ENCODE measurements at places on chromosomes 5 and 9. TPM values are rescaled to one million over a fixed set of nuclear protein-coding genes. Genes with fewer than 3 reads are reported as not detected.

The CFAP90 gene
- not detected for total RNA-seq

GRCh38 chr5:178241231-178241663, 8.6 kb upstream of the PHYKPL start:
- no peak for DNase-seq

The ENTPD8 gene
- total RNA-seq: not detected

DNA sequence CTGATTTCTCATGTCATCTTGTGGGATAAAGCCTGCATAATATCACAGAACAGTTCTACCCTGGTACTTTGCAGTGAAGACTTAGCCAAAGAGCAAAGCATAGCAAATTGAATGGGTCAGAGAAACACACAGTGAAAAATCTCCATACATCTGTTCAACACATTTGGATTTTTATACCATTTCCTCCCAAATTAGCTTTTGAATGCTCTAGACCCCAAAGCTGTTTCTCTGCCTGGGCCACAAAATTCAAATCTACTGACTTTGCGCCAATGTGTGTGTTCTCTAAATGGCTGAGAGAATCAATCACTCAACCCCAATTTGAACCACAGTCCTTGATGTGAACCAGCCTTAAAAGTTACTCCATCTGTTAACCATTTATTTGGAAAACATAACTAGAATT, 236.9 kb upstream of the NFIL3 start:
- DNase-seq: no peak

The ZNF366 gene
- total RNA-seq: 2.2 TPM

The LYSMD3 gene
- total RNA-seq: 15.0 TPM

- no peak for DNase-seq
Measured at GRCh38 chr9:134533850-134534588, 107.6 kb upstream of the COL5A1 start.

- DNase-seq: no peak
Measured at GRCh38 chr5:177550122-177550521, 4.2 kb downstream of the FAM193B start.

The KIF4B gene
- total RNA-seq: not detected

- DNase-seq: no peak
Measured at GRCh38 chr5:93186076-93186682, 394.8 kb downstream of the NR2F1-AS1 start.

DNA sequence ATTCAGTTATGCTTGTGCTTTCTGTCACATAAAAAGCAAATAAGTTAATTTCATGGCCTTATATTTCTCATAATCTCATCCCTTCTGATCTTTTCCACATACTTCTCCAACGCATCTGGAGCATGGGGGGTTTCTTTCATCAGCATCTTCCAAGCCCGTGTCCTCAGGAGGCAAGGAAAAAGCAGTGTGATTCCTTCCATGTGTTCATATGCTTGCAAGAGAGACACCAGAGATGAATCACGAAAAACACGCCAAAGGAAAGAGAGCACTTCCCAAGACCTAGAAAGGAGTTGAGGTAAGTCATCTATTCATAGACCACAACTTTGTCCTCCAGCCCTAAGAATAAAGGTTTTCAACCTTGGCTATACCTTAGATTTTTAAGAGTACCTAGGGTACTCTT, 26.0 kb upstream of the SVEP1 start:
- no peak for DNase-seq

The SUSD1 gene
- 24.0 TPM for total RNA-seq

DNA sequence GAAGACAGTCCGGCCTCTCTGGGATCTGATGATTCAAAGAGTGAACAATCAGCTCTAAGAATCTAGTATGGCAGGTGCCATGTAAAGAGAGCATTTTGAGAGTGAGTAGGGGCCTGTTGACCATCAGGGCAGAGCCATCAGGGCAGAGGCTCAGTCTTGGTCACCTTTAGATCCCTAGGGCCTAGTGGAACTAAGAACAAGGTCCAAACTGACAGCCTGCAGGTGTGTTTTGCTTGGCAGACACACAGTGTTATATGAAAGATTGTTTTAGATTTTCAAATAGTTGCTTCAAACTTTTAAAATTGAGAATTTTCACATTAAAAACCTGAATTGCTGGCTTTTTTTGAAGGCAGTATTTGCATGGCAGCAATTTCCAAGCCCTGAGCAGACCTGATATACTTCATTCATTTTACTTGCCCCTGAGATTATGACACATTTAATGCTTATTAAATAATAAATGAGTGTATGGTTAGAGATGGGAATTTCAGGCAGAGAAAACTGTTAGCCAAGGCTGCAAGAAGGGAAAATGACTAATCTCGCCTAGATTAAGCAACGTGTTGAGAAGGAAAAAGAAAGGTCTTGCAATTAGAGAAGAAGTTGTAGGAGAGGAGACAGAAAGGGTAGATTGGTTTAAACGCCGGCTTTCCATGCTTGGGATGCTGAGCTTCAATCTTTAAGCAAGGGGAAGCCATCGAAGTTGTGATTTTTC, 279.6 kb downstream of the ARRDC3 start:
- DNase-seq: no peak

The SPATA31C1 gene
- not detected for total RNA-seq

The SLC27A6 gene
- not detected for total RNA-seq

- no peak for DNase-seq
Measured at GRCh38 chr5:64789457-64789856, 20.7 kb downstream of the CWC27 start.

DNA sequence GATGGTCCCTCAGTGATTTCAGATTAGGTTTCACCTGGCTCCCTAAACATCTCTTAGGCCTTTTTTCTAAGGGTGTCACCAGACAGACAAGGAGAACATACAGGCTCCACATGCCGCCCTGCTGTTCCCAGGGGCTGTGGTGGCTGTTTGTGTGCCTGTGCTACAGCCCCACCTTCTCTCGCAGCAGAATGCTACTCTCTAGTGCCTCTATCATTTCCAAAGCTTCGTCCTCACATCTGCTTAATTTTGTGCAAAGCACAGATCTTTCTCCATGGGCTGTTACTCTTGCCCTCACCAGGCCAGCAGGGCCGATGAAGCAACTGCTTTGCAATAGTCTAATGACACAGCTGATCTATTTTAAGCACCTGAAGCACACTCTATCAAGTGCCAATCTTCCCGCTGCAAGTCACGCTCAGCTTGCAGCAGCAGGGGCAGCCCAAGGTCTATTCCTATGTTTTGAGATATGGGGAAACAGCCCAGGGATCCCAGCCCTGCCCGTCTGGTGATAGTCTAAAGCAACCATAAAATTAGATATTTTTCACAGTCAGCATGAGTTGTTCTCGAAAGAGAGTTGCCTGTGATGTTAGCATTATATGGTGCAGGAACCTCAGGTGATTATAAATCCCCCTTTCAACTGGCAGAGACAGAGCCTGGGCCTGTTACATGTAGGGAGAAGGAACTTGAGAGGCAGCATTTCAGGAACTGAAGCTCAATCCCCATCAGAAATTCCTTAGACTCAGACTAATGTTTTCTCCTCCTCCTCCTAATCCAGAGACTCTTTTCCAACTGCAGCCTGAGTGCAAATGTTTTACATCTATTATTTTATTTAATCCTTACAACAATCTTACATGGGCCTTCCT, 12.7 kb downstream of the ABLIM3 start:
- DNase-seq: no peak

DNA sequence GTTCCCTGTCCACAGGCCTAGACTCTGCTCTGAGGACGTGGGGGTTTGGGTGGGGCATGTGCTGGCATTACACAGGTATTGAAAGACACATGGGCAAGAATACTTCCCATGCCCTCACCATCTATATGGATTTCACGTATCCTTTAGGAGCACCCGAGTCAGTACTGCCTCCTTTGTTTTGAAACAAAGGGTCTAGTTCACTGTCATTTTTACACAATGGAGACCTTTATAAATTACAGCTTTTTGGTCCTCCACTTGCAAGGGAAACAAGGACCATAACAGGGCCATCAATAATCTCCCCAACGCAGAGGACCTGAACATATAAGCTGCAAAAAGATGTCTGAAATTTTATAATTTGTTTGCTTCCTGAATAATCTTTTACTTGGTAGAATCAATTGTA, 24.9 kb upstream of the CRHBP start:
- no peak for DNase-seq

- DNase-seq: no peak
Measured at GRCh38 chr5:154260224-154260927, 69.8 kb downstream of the GALNT10 start.

The PCDHB4 gene
- total RNA-seq: 2.8 TPM

DNA sequence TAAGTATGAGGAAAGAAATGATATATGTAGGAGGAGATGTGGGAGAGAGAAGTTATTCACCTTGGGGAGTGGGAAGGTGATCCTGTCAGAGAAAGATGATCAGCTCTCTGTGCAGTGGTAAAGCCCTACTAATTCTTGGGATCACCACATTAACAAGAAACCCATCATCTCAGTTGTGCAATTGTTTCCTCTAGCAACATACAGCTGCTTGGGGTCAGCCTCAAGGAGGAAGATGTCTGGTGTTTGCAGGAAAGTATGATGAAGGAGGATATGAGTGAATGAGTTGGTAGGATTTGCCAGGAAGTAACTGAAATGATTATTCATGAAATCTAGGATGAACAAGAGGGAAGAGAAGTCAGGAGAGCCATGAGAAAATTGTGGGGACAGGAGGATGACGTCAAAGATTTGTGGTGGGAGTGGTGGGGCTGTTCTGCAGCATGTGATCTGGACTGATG, 50.1 kb downstream of the TNFSF8 start:
- DNase-seq: no peak

The SLU7 gene
- total RNA-seq: 62.8 TPM

GRCh38 chr9:1383899-1384455, 333.8 kb downstream of the DMRT2 start:
- no peak for DNase-seq

The FCN1 gene
- 14.3 TPM for total RNA-seq
